Left forelimb (tissue), 1 donor: ENCODE measurements at places on chromosomes 16 and 17.

- no peak for DNase-seq
These were observed 1.5 kb upstream of the NQO1 start for GRCh38 chr16:69727916-69728270.

- DNase-seq = no peak
These were observed 6.1 kb upstream of the CDR2 start for GRCh38 chr16:22380529-22380928.

DNA sequence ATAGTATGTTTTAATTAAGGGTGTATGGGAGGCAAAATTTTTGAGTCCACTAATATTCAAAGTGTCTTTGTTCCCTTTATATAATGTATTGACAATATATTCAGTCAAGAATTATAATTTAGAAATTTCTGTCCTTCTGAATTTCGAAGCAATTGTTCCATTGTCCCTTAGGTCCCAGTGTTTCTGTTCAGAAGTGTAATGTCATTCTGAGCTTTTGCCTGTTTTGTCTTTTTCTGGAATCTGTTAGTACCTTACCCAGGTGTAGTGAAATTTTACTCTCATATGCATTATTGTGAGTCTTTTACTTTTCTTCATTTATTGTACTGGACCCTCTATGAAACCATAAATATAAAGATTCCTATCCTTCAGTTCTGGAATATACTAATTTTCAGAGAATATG, 505.7 kb upstream of the KIF2B start:
- DNase-seq = no peak

GRCh38 chr16:2828876-2829430, 1.1 kb upstream of the ZG16B start:
- DNase-seq = no peak

DNA sequence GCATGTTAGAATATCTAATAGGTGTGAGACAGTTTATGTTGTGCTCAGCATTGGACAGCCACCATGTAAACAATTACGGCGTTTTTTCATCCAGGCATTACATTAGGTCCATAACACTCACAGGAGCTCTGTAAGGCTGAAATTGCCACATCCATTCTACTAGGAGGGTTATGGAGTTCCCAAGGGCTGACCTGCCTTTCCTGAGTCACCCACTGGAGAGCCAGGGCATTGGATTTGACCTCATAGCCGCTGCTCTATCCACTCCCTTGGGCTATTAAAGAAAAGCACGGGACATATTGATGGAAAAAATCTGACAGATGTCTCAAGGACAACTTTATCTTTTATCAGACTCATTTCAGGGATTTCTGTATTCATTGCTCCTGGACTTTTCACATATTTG, 306.3 kb upstream of the HSBP1 start:
- DNase-seq = no peak

GRCh38 chr17:68197091-68197996, 50.5 kb upstream of the AMZ2 start:
- no peak for DNase-seq

DNA sequence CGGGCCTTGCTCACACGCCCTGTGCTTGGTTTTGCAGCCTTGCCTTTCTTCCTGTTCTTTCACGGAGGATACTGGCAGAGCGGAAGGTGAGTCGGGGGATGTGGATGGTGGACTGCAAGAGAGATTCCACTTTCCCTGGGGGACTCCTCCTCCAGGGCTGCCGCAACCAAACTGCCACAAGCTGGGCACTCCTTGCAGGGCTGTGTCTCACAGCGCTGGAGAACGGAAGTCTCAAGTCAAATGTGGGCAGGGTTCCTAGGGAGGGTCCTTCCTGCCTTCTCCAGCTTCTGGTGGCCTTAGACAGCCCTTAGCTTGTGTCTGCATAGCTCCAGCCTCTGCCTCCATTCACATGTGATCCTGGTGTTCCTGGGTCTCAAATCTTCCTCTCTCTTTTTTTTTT, 11.4 kb upstream of the BIRC5 start:
- no peak for DNase-seq
